Stimulated activated CD4-positive, alpha-beta T cell treated with anti-CD3 and anti-CD28 coated beads, Interleukin-1b, Interleukin-23, amount 100 ng/mL, for 1 hour (primary cell): ENCODE measurements at places on chromosomes 13 and 19.

DNA sequence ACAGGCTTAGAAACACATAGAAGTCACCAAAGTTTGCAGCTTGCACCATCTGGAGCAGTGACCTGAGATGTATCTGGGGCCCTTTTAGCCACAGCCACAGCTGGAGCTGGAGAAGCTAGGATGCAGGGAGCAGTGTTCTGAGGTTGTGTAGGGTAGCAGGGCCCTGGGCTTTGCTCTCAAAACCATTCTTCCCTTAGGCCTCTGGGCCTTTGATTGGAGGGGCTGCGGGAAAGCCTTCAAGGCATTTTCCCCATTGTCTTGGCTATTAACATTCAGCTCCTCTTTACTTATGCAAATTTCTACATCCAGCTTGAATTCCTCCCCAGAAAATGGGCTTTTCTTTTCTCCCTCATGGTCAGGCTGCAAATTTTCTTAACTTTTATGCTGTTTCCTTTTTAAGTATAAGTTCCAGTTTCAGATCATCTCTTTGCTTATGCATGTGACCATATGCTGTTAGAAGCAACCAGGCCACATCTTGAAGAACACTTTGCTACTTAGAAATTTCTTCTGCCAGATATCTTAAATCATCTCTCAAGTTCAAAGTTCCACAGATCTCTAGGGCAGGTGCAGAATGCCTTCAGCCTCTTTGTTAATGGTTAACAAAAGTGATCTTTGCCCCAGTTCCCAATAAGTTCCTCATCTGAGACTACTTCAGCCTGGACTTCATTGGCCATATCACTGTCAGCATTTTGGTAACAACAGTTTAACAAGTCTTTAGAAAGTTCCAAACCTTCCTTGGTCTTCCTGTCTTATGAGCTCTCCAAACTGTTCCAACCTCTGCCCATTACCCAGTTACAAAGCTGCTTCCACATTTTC, 48.5 kb downstream of the NBEA start:
- DNase-seq: no peak

DNA sequence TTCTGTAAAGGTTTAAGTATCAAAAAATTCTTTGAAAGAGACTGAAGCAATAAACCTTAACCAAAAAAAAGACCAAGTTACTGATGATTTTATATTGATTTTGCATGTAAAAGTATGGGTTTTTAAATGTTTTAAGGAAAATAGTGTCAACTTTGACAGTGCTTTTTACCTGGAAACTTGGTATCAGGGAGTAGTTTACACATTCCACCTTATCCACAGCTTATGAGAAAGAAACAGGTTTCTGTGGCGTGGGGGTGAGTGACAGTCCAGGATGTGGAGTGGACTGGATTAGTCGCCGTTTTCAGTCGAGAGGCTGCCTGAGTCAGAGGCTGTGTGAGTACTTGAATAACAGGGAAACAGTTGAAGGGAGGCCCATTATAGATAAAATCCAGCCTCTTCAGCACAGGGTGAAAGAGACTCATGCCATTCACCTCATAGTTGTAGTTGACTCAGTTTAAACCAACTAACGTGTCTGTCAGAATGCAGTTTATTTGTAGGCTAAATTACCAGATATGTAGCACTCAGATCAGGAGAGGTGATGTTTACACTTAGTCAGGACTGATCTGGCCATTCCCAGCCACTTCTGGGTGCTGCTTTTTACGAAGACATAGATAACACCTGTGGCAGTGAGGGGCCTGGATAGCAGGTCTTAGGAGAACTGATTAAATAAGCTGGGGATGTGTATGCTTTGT, 595 bp upstream of the GPR183 start:
- DNase-seq: no peak

DNA sequence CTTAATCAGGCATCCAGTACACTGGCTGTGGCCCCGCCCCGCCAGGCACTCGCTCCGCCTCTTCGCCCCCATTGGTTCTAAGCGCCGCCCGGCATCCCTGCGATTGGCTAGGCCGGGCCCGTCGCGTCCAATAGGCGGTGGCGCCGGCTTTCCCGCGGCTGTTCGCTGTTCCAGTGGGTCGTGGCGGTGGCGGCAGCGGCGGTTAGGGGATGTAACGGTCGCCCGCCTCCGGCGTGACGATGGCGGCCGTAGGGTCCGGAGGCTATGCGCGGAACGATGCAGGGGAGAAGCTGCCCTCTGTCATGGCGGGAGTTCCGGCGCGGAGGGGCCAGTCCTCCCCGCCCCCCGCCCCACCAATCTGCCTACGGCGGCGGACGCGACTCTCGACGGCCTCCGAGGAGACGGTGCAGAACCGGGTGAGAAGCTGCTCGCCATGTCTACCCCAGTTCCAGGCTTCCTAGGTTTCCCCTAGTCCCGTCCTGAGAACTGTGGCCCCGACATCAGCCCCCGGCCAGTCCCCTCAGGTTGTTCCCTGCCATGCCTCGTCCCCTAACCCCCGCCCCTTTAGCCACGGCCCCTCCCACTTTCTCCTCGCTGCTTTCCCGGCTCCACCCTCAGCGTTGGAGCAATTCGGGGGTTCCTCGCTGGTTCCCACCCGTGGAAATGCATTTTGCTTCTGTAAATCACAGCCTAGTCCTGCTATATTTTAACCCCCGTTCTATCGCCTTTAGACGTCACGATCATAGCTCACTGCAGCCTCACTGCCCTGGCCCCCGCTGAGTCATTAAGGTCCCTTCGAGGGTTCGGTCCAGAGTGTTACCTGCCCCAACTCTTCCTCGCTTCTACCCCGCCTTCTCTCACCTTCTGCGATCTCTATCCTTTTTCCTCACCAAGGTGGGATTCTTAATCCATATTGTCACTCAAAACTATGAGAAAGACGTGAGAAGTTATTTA, at the start of gene WDR62:
Gene WDR62 (plus strand): TSS at position 165 of the 954 bp plus-strand sequence. CDS start 75 bp downstream, at position 240.
- DNase-seq: peak; percentile 87

DNA sequence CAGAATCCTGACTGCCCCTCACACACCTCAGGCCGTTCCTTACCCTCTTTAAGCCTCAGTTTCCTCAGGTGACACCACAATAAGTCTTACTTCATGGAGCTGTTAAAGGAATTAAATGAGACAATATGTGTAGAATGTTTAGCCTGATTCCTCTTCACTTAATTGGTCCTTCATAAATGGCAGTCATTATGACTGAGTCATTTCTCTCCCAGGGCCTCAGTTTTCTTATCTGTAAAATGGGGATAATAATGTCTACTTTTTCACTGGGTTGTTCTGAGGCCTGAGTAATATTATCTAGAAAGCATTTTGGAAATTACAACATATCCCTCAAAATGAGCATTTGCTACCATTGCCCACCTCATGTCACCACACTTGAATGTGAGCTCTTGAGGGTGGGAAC, 21.6 kb downstream of the POU2F2 start:
- no peak for DNase-seq

GRCh38 chr13:35131471-35131870, 189.4 kb downstream of the NBEA start:
- no peak for DNase-seq

DNA sequence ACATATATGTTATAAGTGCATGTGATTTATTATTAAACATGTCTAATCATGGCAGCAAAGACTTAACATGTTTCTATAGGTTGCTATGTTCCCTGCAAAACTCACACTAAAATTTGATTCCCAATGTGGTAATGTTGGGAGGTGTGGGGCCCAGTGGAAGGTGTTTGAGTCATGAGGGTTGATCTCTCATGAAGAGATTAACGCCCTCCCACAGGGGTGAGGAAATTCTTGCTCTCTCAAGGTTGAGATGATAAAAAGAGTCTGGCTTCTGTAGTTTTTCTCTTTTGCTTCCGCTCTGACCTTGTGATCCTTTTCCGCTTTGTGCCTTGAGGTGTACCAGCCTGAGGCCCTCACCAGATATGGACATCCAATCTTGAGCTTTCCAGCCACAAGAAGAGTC, 737.5 kb upstream of the SLITRK5 start:
- no peak for DNase-seq

- no peak for DNase-seq
Observed at GRCh38 chr13:83796364-83796763, 85.9 kb downstream of the SLITRK1 start.

- DNase-seq: no peak
Observed at GRCh38 chr19:49361438-49362047, 673 bp downstream of the TEAD2 start.

DNA sequence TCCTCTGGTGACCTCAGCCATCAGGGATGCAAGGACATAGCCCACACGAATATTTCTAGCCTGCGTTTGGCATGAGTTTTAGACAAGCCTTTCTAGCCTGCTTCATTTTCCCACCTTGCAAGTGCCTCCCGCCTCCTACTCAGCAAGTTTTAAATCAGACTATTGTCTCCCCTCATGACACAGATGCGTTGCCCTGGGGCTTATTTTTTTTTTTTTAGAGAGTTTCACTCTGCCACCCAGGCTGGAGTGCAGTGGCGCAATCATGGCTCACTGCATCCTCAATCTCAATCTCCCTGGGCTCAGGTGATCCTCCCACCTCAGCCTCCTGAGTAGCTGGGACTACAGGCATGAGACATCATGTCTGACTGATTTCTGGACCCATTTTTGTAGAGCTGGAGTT, 14.6 kb downstream of the GJB2 start:
- no peak for DNase-seq

- DNase-seq: no peak
Observed at GRCh38 chr19:40081411-40081810, 9.3 kb downstream of the ZNF780A start.

DNA sequence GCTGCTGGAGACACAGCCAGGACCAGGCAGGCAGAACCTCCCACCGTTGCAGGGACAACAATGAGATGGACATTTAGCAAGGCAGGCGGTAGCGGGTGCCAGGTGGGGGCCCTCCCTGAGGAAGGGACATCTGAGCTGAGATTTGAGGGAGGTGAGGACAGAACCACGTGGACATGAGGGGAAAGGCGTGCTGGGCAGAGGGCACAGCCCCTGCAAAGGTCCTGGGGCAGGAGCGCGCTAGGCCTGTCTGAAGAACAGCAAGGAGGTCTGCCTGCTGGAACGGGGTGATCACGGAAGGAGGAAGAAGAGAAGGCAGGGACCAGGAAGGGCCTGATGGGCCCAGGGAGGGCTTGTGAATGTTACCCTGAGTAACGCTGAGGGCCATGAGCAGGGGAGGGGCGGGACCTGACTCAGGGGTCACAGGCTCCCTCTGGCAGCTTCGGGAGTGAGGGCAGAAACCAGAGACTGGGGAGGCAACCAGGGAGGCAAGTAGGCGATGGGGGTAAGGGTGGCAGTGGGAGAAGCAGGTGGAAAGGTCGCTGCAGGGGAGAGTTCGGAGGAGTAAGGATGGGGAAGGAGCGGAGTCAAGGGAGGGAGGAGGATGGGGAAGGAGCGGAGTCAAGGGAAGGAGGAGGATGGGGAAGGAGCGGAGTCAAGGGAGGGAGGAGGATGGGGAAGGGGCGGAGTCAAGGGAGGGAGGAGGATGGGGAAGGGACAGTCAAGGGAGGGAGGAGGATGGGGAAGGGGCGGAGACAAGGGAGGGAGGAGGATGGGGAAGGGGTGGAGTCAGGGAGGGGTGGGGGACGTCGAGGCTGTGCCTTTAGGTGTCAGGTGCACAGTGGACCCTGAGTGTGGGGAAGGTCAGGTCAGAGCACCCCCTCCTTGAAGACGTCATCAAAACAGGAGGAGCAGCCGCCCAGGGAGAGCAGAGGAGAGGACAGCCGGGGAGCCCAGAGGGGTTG, 15.7 kb upstream of the B3GNT3 start:
- DNase-seq: no peak

DNA sequence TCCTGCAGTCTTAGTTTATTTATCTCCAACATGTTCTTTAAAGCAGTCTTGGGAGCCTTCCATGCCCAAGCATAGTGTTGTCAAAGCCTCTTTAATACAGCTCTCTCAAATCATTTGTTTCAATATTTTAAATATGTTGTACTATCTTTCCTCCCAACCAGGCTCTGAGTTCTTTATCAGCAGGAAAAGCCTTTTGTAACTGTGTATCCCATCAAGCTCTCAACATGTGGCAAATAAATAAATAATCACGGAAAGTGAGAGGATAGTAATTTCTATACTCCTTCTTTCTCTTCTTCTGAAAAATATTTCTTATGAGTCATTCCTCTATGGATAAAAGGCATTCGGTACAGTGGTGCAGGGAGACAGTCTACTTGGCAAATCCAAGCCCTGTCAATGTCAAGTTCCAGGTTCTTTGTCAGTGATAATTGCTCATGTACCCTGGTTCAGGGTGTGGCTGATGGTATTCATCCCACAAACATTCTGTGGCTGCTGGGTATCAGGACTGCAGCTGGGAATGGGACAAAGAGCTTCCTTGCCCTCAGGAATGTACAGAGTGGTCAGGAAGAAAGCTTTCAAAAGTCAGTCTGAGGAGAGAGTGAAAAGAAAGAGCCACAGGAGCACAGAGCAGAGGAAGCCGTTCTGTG, 384.3 kb downstream of the EFNB2 start:
- no peak for DNase-seq

- no peak for DNase-seq
Observed at GRCh38 chr13:27024074-27024461, 147.5 kb downstream of the USP12 start.

DNA sequence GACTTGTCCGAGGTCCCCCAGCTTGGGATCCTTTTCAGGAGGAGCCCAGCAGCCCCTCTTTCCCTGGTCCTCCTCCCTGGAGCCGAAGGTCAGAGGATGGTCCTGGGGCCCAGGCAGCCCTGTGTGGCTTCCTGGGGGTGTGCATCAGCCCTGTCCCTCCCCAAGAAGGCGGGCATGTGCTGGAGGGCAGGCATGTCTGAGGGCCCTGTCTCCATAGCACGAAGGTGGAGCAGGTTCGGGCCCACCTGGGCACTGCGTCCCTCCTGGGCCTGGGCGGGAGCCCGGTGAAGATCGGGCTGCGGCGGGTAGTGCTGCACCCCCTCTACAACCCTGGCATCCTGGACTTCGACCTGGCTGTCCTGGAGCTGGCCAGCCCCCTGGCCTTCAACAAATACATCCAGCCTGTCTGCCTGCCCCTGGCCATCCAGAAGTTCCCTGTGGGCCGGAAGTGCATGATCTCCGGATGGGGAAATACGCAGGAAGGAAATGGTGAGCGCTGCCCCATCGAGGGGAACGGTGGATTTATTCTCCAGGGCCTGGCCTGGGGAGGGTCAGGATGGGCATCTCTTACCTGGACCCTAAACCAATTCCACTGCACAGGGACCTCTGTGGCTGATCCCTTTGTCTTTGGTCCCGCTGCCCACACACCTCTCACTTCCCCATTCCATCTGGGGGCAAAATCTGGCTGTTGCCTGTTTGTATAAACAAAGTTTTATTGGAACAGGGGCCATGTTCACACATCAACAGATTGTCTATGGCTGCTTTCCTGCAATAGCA, 10.9 kb downstream of the TIMM13 start:
- DNase-seq: no peak

- no peak for DNase-seq
Observed at GRCh38 chr13:19345916-19346422, 164.3 kb upstream of the TUBA3C start.
